M059J (cell line): ENCODE measurements at places on chromosomes 11 and 22. TPM values are rescaled to one million over a fixed set of nuclear protein-coding genes. Genes with fewer than 3 reads are reported as not detected.

- no peak for DNase-seq
Observed at GRCh38 chr11:78100261-78100660, 20.6 kb upstream of the NDUFC2 start.

DNA sequence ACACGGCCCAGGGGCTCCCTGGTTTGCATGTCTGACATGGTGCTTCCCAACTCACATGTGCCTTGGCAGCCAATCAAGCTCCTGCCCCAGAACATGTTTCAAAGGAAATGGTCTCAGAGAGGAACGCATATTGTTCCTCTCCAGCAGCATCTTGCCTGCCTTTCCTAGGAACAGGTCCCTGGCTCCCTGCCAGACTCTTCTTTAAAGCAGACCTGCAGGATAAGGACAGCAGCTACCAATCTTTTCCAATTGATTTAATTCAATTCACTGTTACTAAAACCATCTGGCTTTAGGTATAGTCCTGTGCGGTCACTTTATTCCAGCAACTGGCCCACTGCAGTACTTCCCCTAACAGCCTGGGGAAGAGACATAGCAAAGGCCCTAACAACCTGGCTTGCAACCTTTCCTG is 79.9 kb downstream of the AMBRA1 start:
- no peak for DNase-seq

DNA sequence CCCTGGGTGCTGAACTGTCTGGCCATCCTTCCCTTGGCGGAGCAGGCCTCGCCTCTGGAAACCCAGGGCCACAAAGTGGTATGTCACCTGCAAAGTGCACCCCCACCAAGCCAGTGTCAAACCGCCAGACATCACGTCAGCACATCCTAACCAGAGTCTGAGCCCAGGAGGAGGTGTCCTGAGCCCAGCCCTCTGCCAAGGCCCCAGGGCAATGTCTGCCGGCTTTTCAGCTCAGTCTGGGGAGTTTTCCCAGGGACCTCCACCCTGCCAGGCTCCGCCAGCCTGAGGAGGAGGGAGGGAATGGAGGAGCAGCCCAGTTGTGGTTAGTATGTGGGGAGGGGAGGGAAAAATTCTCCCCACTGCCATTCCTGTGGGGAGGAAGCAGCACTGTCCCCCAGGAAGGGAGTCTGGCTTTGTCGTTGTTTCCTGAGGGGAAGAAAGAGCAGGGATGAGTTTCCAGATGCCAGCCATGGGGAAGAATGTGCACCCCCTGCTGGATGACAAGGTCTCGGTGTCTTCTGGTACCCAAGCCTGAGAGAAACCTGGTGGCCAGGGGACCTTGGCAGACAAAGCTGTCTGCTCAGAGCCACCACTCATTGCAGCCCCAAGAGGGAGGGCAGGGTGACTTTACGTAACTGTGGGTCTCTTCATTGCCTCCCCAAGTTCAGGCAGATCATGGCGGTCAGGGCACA is 81.4 kb upstream of the CD82 start:
- DNase-seq = peak; percentile 47

- peak; percentile 64 for DNase-seq
Observed at GRCh38 chr11:2885017-2885677, 428 bp downstream of the CDKN1C start.

GRCh38 chr11:72719144-72719543 is 33.1 kb downstream of the ARAP1 start:
- peak; percentile 66 for DNase-seq

- no peak for DNase-seq
Observed at GRCh38 chr11:69694781-69695180, 9.0 kb downstream of the FGF19 start.

The GTSE1 gene
- total RNA-seq = 19.8 and 26.7 TPM in 2 replicates

DNA sequence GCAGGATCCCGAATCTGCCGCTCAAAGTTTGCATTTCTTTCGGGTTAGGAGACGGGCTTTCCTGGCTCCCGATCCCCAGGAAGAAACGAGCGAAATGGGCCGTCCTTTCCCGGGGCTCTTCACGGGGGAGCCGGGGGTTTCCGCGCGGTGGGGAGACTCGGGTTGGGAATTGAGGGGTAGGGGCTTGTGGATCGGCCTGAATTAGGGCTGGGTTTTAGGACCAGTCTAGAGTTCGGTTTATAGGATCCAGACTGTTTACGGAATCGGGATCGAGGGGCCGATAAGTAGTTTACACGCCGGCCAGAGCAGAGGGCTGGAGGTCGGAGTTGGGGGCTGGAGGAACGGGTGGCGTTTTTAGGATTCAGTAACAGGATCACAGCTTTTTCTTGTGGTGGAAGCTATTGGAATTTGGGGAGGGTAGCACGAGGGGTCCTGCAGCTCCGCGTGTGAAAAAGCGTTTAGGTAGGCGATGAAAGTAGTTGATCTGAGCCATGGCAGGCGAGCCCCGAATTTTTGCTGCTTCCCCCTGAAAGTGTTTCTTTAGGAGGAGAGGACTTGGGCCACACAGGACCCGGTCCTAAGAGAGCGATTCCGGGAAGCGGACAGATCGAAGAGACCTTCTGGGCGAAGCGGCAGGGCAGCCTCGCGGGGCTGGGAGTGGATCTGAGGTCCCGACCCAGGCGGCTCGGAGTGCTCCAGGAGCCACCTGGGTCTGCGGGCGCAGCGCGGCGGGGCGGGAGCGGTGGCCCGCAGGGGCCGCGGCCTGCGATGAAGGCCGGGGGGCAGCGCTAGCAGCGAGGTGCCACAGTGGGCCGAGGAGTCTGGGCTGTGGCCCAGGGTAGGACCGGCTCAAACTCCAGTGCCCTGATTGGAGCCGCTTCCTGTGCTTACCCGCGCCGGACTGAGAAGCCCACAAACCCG is 1.6 kb downstream of the PKNOX2 start:
- DNase-seq = no peak

DNA sequence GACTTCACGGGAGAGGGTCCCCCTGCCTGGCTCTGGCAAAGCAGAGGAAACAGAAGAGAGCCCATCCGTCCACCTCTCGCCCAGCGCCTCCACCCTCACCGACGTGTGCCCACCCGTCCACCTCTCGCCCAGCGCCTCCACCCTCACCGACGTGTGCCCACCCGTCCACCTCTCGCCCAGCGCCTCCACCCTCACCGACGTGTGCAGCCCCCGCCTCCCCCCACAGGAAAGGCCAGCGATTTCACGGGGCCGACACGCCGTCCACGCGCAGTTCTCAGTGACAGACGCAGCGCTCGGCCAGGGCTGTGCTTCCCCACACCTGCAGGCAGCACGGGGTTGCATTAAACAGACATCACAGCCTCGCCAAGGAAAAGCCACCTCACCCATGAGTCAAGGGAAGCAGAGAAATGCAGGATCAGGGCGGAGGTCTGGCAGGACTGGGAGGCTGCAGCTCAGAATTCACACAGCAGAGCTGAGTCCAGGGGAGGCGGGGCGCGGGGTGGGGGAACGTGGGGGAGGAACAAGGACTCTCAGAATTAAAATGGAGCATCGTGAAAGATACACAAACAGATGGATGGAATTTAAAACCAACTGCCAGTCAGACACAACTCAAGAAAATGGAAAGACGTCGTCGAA is 377.7 kb downstream of the BRD1 start:
- DNase-seq = no peak

DNA sequence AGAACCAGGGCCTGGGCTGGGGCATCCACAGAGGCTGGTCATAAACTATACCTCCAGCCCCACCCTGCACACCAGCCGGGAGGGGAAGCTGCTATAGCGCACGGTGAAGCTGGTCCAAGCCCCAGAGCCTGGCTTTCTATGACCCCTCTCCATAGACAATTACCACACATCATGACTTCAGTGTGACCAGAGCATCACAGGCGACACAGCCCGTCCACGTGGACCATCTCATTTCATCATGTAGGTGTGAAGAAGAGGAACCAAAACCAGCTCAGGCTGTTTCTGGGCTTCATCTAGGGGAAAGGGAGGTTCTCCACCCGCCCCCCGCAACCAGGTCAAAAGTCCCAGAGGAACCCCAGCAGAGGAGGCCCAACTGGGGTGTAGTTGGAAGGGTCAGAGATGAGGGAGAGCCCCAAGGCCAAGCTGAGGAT is 3.0 kb downstream of the CXCR5 start:
- DNase-seq = no peak

The CHID1 gene
- 88.2 and 92.6 TPM in 2 replicates for total RNA-seq

The MAPK1 gene
- total RNA-seq = 30.5 and 49.9 TPM in 2 replicates

The OR51B2 gene
- total RNA-seq = not detected in 2 replicates

- no peak for DNase-seq
Observed at GRCh38 chr22:45013138-45013537, 3.3 kb upstream of the PHF21B start.

DNA sequence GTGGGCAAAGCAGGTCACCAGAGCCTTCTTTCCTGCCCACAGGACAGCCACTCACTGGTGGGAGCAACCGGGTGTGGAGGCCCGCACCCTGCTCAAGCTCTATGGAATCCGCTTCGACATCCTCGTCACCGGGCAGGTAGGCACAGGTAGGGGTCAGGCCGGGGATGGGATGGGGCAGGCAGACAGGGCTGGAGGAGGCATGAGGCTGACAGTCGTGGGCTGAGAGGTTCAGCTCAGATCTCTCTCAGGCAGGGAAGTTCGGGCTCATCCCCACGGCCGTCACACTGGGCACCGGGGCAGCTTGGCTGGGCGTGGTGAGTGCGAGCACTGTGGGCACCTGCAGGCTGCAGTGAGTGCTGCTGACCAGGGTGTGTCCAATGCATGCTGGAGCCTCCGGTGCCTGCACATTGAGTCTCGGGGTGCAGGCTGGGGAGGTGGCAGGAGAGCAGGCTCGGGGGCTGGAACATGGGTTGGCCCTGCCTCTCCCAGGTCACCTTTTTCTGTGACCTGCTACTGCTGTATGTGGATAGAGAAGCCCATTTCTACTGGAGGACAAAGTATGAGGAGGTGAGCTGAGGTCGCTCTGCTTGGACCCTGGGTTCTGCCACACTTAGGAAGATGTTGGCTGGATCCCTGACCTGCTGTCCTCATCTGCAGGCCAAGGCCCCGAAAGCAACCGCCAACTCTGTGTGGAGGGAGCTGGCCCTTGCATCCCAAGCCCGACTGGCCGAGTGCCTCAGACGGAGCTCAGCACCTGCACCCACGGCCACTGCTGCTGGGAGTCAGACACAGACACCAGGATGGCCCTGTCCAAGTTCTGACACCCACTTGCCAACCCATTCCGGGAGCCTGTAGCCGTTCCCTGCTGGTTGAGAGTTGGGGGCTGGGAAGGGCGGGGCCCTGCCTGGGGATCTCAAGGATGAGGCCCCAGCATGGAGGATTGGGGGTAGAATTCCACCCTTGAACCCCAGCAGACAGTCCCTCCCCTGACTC is 6.3 kb downstream of the SLC7A4 start:
- no peak for DNase-seq

- DNase-seq = peak; percentile 88
Observed at GRCh38 chr11:6219359-6219758, 14.0 kb downstream of the C11orf42 start.

GRCh38 chr11:131809203-131809918 is 438.9 kb downstream of the NTM start:
- peak; percentile 51 for DNase-seq

DNA sequence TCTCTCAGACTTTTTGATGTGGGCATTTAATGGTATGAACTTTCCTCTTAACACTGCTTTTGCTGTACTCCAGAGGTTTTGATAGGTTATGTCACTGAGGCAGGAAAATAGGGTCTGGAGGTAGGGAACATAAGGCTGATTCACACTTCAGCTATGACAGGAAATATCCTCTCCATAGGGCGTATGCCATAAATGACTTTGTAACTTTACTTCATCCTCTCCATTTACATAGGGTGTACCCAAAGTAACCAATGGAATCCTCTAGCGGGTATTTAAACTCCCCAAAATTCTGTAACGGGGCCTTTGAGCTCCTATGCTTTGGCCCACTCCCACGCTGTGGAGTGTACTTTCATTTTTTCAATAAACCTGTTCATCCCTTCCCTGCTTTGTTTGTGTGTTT is 49.5 kb downstream of the OR2AT4 start:
- no peak for DNase-seq

The OLFML1 gene
- total RNA-seq = 0.07 and 0.32 TPM in 2 replicates

The MMP27 gene
- not detected in 2 replicates for total RNA-seq

GRCh38 chr11:68146010-68146540 is 24.9 kb upstream of the CHKA start:
- DNase-seq = peak; percentile 80

The DMC1 gene
- 0.10 TPM in 1 of 2 replicates, not detected in the other for total RNA-seq

The TSKU gene
- total RNA-seq = 22.2 and 27.0 TPM in 2 replicates

GRCh38 chr11:69947059-69947792 is 128.0 kb upstream of the FGF3 start:
- DNase-seq = no peak

The PPFIBP2 gene
- 0.20 and 2.5 TPM in 2 replicates for total RNA-seq

DNA sequence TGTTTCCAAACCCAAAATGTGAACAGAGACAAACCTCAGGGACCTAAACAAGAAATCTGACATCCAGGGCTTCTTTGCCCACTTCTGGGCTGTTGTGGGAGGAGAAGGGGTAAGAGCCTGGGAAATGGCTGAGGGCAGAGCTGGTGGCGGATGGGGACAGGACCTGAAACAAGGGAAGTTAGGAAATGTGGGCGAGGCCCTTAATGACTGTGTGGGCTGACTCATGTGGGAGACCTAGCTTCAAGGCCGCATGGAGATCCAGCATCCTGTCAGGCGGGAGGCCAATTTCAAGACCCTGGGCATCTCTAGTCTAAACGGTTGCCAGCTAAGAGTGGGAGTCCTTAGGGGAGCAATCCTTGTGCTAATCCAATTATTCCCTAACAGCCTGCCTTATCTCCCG is 2.1 kb upstream of the OAF start:
- peak; percentile 89 for DNase-seq

The CD3E gene
- total RNA-seq = not detected in 2 replicates

DNA sequence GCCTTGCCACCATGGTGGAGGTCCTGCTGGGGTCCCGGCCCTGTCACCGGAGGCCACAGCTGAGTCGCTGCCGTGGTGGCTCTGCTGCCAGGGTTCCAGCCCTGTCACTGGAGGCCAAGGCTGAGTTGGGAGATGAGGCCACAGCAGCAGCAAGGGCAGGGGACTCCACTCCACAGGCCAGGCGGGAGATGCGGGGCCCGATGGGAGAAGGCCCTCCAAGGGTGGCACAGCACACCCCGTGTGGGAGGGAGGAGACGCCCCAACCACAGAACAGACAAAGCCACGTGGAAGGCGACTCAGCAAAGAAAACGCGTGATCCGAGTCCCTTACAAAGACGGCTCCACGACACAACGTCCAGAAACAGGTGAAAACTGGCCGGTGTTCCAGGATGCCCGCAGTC is 159.3 kb downstream of the BRD1 start:
- DNase-seq = no peak

- DNase-seq = peak; percentile 74
Observed at GRCh38 chr11:68212421-68213134, 518 bp downstream of the KMT5B start.
